ENCODE measurements at places on chromosomes 12 and 14.

DNA sequence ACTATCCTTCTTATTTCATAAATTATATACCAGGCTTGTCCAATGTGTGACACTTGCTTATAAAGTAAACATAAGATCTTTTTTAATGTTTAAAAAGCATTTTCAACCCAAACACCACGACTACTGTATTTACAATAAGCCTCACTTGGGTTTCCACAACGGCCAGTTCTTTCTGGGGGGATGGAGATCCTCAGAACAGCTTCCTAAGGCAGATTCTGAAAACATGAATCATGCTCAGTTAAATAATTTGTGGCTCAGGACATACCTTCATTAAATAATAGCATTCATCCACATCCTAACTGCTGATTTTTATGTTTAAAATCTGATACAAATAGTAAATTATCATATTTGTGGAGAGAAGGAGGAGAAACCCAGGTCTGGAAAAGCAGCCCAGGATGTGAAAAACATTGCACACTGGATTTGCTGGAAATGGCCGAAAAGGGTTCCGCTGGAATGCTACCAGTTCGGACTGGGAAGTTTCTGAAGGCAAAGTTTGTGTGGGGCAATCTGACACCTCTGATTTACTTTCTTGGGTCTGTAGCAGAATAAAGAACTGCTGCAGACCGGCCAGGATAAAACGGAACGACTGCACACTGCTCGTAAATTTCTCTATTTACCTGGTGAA lies 597 bp downstream of the GLT8D2 start:
- DNase-seq = no peak

GRCh38 chr12:114361992-114362391 lies 44.0 kb downstream of the TBX5 start:
- DNase-seq = no peak

DNA sequence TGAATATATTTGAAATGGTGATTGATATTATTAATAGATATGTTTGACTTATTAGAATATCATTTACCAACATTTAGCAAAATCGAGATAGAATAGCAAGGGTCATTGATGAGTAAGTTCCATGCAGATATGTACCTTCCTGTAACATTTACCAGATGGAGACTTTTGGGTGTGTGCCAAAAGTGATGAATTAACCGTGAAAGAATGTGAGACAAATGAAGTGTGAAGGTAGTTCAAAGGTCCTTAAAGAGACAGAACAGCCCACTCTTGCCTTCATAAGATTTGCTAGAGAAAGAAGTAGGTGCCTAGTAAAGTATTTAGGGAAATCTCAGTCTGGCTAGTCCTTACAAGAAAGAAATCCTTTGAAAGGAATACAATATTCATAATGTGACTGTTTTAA lies 45.5 kb downstream of the FGD4 start:
- DNase-seq = no peak

DNA sequence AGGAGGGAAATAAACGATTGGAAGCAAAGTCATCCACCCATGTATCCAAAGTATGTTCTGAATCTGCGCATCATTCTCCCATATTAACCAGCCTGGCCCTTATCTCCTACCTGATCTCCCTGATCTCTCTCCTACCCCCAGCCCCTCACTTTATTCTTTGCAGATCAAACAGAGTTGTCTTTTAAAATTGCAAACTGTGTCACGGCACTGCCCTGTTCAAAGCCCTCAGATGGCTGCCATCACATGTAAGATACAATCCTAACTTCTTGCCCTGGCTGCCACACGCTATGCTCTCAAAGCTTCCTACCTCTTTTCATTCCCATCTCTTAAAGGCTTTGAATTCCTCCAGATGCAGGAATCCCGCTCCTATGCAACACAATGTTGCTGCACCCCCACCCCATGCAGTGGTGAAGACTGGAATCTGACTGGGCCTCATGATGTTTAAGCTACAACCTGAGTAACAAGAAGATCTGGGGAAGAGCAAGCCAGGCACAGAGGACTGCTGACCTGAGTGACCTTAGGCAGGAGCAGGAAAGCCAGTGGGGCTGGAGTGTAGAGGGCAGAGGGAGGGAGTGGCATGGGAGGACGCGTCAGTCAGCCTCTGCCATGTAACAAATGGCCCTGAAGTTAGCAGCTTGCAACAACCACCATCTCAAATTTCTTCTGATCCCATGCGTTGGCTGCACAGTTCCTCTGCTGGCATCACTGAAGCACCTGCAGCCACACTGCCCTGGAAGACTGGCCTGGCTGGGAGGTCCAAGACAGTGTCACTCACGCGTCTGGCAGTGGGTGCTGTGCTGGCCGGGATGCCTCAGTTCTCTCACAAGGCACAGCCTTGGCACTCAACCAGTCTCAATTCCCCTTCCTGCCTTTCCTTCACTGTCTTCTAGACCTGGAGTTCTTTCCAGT lies 382.8 kb downstream of the BCL11B start:
- DNase-seq = no peak

DNA sequence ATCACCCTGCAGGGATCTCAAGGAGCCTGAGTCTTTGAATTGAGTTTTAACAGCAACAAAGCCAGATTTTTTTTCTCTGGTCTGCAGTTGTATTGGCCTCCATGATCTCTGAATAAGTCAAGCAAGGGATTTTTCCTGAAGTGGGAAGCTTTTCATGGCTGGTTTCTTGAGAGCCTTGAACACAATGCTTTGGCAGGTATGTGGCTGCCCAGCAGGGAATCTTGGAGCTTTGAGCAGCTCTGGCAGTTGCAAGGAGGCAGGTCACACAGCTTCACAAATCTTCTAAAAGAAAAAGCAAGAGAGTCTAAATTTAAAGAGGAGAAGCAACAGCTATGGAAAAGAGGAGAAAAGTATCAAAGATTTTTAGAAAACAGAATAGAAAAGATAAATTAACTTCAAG lies 60.1 kb downstream of the RPS29 start:
- DNase-seq = no peak

- no peak for DNase-seq
These were observed 1.9 kb upstream of the KRT18 start for GRCh38 chr12:52946797-52947547.
